NCI-H524 treated with DMSO at 0.1 percent for 48 hours (cell line): ENCODE measurements at places on chromosomes 11 and 22.

DNA sequence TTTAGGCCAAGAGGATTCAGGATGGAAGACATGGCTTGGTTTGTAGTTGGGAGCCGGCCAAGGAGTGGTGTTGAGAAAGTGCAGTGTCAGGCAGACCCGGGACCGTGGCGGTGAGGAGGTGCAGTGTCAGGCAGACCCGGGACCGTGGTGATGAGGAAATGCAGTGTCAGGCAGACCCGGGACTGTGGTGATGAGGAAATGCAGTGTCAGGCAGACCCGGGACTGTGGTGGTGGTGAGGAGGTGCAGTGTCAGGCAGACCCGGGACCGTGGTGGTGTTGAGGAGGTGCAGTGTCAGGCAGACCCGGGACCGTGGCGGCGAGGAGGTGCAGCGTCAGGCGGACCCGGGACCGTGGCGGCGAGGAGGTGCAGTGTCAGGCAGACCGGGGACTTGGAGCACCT lies 59.7 kb downstream of the LRP5 start:
- no peak for DNase-seq

DNA sequence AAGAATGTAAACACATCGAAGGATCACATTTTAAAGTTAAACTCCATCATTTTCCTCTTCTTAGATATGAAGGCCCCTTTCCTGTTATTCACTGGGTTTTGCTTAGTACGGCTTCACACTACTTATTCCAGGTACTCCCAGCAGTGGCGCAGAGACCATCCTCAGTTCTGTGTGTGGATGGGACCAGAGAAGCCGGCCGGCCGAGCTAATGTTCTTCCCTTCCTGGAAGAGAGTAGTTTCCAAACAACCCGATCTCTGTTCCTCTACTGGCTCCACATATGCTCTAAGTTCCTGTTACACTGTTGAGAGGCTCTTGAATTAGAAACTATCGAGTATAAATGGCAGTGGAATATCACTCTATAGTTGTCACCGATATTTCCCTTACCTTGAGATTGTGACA lies 684 bp upstream of the NFRKB start:
- no peak for DNase-seq

- DNase-seq, result no peak
These were observed 53.3 kb downstream of the CACNA1I start for GRCh38 chr22:39623603-39624500.

- no peak for DNase-seq
These were observed 7.8 kb upstream of the P4HA3 start for GRCh38 chr11:74319139-74319816.

GRCh38 chr11:70592641-70593165 lies 194.4 kb downstream of the CTTN start:
- no peak for DNase-seq

GRCh38 chr11:74278721-74279161 lies 32.7 kb downstream of the P4HA3 start:
- DNase-seq, result no peak

- peak; percentile 7 for DNase-seq
These were observed 445 bp upstream of the VWCE start for GRCh38 chr11:61295596-61295926.

GRCh38 chr11:33909150-33909549 lies 17.3 kb upstream of the LMO2 start:
- no peak for DNase-seq

- DNase-seq, result no peak
These were observed 462 bp downstream of the UBE2L6 start for GRCh38 chr11:57566905-57567514.

DNA sequence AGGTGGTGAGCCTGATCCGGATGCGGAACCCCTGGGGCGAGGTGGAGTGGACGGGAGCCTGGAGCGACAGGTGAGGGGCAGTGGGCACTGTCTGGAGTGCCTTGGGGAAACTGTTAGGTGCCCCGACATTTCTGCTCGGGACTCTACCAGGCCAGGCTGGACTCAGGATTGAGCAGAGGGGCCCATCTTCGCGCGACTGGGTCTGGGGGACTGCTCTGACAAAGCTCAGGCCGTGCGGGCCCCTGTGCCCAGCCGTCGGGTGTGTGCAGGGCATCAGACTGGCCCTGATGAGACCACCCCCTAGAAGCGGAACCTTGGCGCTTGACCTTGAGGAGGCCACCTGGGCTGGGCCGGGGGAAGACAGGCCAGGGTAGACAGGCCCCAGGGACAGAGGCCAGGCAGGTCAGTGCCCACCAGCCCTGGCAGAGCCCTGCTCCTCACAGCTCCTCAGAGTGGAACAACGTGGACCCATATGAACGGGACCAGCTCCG lies 6.3 kb downstream of the CAPN1 start:
- no peak for DNase-seq

DNA sequence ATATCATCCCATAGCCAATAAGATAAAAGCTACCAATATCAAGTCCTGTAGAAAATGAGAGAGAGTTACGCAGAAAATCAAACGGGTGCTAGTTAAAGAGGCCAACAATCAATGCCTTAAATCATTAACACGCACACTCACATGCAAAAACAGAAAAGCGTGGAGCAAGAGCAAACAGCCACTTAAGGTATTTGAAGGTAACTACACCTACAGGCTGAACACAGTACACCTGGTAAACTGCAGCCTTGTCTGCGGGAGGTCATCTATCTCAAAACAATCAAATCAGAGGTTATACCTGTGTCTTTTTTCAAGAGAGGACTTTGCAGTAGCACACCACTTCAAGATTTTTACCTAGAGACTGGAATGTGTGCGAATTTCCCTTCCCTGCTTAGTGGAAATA lies 23.6 kb downstream of the SLC35F2 start:
- DNase-seq, result no peak

DNA sequence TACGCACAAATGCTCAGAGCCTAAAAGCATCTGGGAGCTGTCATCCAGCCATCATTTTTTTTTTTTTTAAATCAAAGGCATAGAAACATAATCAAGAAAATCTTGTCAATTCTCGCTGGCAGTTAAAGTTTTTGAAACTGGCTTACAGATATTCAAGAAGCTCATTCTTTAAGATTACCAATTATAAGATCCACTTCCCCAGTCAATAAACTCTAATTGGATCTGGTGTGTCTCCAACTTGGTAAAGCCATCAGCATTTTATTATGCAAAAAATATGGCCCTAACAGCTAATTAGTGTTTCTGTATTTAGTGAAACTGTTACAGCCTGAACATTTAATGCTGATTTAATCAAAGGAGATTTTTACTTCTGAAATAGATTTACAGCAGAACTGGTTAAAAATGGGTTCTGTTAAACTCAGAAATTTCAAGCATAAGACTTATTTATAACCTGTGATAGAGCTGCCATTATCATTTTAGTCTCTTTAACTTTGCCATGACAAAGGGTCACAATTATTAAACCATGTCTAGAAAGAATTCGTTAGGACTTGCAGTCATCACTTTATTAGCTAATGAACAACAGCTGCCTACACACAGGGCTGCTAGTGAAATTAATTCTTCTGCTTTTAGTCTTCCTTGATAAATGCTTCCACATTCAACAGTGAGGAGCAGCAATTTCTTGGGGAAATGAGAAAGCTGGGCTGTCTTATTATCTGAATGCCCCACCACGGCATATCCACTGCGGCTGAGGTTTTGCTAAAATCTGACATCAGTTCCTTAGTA lies 176.4 kb upstream of the PITPNB start:
- no peak for DNase-seq

DNA sequence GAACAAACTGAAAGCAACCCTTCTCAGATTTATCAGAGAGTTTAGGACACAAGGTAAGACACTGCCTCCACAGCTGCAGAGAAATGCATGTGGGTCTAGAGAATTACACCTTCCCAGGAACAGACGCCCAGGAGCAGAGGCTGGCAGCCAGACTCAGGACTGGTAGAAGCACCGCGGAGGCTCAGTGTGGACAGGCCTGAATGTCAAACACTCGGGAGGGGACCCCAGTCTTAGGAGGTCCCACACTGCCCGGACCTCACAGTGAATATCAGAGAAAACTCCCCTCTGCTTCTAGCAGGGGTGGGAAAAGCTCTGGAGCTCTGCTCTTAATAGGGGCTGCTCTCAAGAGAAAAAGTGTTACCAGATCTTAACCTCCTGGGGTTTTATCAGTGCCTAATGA lies 952.7 kb downstream of the BRD1 start:
- DNase-seq, result no peak

DNA sequence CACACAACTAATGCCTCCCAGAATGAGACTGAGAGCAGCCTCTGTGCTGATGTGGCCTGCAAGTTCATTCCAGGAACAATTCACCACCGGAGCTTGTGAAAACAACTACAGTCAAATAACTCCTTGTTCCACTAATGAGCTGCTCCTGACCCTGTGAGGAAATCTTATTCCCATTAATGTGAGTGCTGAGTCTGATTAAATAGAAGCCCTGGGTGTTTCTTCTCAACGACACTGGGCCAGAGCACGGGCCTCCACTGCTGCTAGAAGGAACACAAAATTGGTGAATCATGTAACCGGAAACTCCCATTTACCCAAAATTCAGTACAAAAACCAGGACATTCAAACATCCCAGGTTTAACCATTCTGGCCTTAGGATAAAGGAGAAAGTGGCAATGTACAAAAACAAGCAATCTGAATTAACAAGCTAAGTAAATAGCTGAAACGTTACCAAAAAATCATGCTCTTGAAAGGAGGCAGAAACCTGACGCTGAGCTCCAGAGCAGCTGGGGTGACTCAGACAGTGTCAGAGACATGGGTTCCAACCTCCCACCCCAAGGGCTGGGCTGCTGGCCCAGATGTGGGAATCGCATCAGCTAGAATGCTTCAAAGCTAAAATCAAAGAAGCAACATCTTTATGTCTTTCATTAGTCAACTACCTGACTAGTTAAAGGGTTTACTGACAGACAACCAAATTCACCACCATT lies 26.7 kb downstream of the SERGEF start:
- DNase-seq, result no peak
